G401 (cell line): ENCODE measurements at places on chromosomes 13 and 19. TPM values are rescaled to one million over a fixed set of nuclear protein-coding genes. Genes with fewer than 3 reads are reported as not detected.

The EFNB2 gene
- 0.74 and 2.7 TPM in 2 replicates for total RNA-seq

The ZNF418 gene
- 0.27 and 0.49 TPM in 2 replicates for total RNA-seq

The ARHGAP33 gene
- 1.7 and 4.6 TPM in 2 replicates for total RNA-seq

The NLRP4 gene
- 0.07 TPM in 1 of 2 replicates, not detected in the other for total RNA-seq

The NTF4 gene
- 11.5 and 18.3 TPM in 2 replicates for total RNA-seq

The LRRC25 gene
- not detected in 2 replicates for total RNA-seq

The CCDC70 gene
- not detected in 2 replicates for total RNA-seq

The SELENOV gene
- total RNA-seq = 4.1 and 27.2 TPM in 2 replicates

The ATCAY gene
- total RNA-seq = 0.18 and 0.44 TPM in 2 replicates

The IZUMO4 gene
- 0.25 and 4.0 TPM in 2 replicates for total RNA-seq

The KLK12 gene
- not detected in 2 replicates for total RNA-seq

The S1PR4 gene
- not detected in 2 replicates for total RNA-seq

The ZNF540 gene
- total RNA-seq = 0.27 and 0.55 TPM in 2 replicates

The SHISA7 gene
- not detected in 2 replicates for total RNA-seq

- no peak for DNase-seq
Measured at GRCh38 chr13:98486412-98486811, 90.5 kb downstream of the STK24 start.

- no peak for DNase-seq
Measured at GRCh38 chr13:33913829-33914228, 95.9 kb downstream of the RFC3 start.

DNA sequence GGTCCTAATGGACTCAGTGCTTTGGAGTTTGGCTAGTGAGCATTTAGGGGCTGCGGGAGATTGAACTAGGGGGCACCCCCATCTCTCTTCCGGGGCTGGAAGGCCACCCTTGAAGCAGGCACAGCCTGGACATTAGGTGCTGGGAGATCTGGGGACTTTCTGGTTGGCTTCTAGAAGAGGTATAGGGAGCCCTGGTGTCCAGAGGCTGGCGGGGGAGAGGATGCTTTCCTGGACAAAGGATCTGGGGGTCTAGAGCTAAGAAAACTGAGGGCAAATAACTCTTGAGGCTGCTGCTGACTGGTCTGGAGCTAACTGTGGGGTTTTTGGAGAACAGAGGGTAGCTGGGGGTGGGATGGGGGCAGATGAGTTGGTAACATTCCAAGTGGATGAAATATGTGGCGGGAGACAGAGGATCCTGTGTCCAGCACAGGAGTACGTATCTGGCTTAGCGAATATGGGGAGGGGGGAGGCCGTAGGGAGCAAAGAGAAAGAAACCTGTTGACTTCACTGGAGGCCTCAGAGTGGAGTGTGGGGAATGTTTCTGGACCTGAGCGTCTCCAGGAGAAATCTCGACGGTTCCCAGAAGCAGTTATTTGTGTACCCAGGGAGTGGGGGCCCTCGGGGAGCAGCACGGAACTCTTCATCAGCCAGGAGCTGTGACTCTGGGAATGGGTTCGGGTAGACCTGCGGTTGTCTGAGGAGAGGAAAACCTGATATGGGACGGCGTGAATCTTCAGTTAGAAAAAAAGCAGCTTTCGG is 1.4 kb downstream of the HNRNPUL1 start:
- DNase-seq = no peak

- DNase-seq = no peak
Measured at GRCh38 chr13:48635478-48635877, 18.3 kb upstream of the CYSLTR2 start.

DNA sequence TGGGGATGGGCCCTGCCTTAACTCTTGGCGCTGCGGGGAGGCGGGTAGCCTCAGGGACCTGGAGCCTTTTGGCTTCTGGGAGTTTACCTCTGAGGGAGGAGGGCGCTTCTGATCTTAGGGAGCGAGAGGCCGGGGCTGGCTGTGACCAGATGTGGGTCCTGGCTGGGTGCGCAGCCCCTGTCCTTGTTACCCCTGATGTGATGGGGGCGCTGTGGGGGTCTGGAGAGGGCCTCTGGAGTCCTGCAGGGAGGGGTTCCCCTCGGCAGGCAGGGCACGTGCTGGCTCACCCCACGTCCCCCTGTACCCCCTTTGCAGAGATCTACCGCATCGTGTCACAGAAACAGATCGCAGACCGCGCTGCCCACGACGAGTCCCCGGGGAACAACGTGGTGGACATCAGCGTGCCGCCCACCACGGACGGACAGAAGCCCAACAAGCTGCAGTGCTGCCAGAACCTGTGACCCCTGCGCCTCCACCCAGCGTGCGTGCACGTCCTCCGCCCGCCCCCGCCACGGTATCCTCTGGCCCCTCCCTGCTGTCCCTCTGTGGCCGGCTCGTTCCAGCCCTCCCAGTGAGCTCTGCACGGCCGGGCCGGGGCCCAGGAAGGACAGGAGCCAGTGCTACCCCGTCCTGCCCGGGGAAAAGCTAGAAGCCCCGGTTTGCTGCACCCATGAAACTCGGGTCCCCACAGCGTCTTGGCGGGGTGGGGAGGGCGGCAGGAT is 9.8 kb upstream of the MARCHF2 start:
- no peak for DNase-seq

GRCh38 chr19:13007292-13008045 is 12.2 kb downstream of the NFIX start:
- DNase-seq = peak; percentile 26

GRCh38 chr13:62320129-62321108 is 904.8 kb upstream of the PCDH20 start:
- DNase-seq = peak; percentile 41

DNA sequence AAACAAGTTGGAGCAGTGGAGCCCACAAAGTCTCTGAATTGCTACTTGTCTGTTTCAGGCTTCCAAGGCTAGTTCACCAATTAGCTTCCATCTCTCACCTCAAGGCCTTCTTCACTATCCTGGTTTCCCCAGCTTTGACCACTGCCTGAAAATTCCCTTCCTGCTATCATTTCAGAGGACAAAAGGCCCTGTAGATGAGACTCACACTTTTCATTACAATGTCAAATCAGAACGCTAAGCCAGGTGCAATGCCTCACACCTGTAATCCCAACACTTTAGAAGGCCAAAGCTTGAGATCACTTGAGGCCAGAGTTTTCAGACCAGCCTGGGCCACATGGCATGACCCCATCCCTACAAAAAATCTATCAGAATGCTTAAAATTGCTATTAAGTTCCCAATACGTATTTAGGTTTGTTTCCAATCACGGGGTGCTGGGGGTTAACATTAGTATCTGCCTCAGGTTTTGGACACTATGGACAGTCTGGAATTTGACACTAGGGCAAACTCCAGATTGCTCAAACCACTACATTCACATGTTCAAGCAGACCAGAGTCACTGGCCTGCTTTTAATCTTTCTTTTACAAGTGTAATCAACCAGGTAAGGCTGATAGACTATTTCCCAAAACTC is 5.5 kb downstream of the TPT1 start:
- no peak for DNase-seq

DNA sequence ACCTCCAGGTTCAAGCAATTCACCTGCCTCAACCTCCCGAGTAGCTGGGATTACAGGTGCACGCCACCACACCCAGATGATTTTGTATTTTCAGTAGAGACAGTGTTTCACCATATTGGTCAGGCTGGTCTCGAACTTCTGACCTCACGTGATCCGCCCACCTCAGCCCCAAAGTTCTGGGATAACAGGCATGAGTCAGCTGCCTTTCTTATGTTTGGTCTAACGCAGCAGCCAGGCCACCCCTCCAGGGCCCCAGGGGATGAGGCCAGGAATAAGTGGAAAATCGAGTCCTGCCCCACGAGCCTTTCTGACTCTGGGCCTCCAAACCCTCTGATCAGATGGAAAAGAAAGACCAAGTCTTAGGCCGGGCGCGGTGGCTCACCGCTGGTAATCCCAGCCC is 44.5 kb downstream of the CERS4 start:
- DNase-seq = no peak

DNA sequence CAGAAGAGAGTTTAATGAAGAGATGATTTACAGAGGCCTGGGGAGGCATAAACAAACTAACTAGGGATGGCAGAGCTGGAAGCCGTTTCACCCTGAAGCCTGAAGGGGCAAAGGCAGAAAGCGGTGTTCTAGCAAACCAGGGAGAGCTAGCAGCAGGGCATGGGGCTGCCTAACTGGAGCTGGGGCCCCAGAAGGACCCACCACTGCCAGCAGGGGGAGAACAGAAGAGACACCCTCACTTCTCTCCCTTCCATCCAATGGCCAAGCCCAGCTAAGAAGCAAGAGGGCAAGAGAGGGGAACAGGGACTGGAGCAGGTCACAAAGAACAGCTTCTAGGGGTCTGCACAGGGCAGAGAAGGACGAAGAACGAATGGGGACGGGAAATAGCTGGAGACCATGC is 195.5 kb downstream of the KATNAL1 start:
- no peak for DNase-seq

DNA sequence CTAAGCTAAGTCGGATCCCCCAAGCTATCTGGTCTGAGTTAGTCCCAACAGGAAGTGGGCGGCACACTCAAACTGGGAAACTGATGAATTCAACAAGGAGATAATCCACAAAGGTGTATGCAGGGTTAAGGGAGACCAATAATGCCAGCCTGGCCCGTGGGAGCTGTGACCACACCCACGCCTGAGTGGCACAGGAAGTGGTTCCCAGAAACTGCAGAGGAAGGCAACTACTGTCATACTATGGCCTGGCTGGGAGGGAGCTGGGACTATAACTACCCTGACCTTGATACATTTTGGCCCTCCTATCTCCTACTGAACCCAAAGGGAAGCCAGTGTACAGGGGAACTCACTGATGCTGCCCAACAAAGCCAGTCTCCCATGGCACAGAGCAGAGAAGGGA is 85.5 kb upstream of the TDRD3 start:
- DNase-seq = no peak

DNA sequence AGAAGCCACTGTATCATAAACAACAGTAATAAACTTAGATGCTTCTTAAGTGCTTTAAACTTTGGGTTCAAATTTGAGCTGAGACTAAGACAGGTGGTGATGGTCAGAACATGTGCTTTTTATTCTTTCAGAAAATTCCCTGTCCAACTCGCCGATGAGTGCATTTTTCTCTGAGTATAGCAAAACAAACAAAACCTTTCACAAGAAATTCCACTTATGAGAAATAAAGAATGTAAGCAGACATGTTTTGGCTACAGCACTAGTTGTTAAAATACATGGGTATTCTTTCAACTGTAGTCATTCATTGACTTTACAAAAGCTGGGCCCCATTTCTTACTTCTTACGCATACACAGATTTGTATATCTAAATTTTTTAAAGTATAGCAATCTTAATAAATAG is 125.6 kb downstream of the SPRY2 start:
- DNase-seq = no peak

GRCh38 chr13:97341135-97341534 is 92.8 kb upstream of the RAP2A start:
- DNase-seq = no peak

GRCh38 chr13:38947054-38947453 is 43.6 kb downstream of the STOML3 start:
- no peak for DNase-seq

- DNase-seq = no peak
Measured at GRCh38 chr13:21905486-21905885, 234.6 kb downstream of the FGF9 start.

DNA sequence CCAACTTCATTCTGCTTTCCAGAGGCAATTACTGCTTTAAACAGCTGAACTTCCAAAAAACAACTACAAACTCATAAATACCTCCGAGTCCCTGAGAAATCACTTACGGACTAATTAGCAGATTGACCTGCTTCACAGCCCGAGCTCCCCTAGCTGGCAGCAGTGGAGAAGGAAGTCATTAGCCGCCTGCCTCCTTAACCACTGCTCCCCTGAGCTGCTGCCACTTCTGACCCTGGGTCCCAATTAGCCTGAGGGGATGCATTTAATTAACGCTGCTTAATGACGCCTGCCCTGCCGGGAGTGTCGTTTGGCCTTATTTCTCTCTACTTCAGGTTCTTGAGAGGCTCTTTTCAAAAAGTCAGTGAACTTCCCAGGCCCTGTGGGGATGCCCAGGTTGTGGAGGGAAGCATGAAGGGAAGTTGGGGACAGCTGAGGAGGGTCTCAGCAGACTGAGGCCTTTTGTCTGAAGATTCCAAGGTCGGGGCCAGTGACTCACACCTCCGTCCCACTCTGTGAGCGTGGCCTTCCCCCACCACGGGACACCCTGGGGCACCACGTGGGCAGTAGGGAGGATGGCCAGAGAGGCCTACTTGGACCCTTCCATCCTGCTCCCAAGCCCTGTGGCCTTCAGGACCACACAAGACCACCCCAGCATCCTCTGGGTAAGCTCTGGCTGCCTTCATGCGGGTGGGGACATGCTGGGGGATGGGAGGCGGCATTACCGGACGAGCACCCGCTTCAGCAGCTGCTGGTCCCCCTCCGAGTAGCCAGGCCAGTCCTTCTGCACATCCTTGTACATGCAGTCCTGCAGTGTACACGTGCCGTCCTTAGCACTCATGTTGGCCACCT is 19.8 kb upstream of the ISYNA1 start:
- DNase-seq = no peak

GRCh38 chr13:73281746-73282145 is 222.9 kb downstream of the KLF5 start:
- no peak for DNase-seq

DNA sequence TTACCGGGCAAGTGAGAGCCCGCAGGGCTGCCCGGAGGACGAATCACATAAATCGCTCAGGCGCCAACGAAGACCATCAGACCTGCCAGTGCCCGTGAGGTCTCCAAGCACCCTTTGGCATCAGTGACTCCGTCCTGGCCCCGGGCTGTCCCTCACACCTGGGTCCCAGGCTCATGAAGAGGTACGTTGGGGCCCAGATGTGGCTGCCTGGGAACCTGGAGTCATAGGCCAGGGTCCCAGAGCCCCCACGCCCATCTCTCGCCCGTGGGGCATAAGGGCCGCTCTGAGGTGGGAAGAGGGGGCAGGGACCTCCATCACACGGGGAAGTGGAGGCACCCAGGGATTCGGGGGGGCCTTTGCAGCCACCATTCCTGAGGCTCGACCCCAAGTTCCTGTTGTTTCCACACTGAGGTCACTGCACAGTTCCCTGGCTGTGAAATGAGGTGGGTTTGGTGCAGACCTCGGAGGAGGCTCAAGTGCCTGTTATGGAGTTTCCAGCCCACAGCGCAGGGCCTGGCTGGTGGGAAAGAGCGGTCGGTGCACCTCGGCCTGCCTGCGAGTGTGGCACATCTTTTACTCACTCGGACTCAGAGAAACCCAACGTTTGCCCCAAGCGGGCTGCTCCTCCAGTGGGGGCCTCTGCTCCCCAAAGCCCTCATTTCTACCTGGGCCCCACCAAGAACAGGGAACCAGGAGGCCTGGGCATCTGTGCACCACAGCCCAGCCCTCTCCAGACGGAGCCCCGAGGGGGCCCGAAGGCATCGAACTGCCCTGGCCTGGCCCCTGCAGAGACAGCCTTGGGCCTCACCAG is 35.9 kb upstream of the C13orf46 start:
- DNase-seq = no peak

GRCh38 chr13:113836768-113837559 is 26.9 kb downstream of the GAS6 start:
- DNase-seq = peak; percentile 29

GRCh38 chr13:39928261-39928660 is 272.8 kb downstream of the COG6 start:
- no peak for DNase-seq

- DNase-seq = no peak
Measured at GRCh38 chr13:109403012-109403421, 383.4 kb downstream of the IRS2 start.
